CD14-positive monocyte (primary cell): ENCODE measurements at places on chromosomes 12 and 14.

DNA sequence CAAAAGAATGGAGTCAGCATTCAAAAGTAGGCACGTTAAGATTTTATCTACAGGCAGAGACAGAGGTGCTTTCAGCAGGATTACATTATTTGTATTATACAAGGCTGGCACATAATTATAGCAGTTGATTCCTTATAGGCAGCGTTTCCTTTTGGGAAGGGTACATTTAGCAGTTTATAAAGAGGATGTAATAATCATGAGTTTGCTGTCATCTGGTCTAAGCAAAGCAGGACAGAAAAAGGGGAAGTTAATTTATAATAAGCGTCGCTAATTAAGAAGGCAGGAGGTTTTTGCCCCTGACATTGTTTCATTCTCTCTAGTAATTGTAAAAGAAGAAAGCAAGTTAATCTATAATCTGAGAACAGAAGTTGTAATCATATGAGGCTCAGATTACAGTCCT is 259.9 kb upstream of the MDGA2 start:
- no peak for DNase-seq

DNA sequence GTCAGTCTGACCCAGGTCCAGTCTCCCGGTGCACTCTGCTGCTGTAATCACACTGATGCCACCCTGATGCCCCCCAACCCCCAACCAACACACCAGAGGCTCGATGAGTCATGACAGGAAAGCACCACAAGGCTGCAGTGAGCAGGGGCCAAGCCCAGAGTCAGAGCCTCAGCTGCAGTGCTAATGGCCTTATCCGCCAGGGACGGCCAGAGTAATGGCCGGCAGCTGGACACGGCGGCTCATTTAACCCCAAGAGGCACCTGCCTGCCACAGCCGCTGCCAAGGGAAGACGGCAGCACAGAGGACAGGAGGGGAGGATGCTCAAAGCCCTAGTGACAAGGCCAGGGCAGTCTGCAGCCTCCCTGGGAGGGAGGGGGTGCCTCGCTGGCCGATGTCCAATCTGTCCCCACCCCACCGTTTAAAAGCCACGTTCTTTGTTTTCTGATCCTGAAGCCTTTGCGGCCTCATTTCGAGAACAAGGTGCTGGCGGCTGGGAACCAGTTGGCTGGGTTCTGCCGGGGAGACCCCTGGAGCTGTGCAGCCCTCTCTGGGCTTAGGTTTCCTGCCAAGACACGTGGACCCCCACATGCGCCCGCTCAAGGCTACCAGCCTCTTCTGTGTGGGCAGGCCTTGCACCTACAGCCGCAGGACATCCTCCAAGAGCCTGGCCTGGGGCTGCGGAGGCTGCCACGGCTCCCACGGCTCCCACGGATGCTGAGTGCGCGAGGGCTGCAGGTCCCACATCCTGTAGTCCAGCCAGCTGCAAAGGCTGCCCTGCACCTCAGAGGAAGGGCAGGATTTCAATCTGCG is 13.1 kb downstream of the CCDC85C start:
- no peak for DNase-seq

- no peak for DNase-seq
These were observed 4.3 kb upstream of the OTX2 start for GRCh38 chr14:56814519-56814959.

GRCh38 chr12:28961948-28962384 is 187.1 kb upstream of the FAR2 start:
- no peak for DNase-seq

DNA sequence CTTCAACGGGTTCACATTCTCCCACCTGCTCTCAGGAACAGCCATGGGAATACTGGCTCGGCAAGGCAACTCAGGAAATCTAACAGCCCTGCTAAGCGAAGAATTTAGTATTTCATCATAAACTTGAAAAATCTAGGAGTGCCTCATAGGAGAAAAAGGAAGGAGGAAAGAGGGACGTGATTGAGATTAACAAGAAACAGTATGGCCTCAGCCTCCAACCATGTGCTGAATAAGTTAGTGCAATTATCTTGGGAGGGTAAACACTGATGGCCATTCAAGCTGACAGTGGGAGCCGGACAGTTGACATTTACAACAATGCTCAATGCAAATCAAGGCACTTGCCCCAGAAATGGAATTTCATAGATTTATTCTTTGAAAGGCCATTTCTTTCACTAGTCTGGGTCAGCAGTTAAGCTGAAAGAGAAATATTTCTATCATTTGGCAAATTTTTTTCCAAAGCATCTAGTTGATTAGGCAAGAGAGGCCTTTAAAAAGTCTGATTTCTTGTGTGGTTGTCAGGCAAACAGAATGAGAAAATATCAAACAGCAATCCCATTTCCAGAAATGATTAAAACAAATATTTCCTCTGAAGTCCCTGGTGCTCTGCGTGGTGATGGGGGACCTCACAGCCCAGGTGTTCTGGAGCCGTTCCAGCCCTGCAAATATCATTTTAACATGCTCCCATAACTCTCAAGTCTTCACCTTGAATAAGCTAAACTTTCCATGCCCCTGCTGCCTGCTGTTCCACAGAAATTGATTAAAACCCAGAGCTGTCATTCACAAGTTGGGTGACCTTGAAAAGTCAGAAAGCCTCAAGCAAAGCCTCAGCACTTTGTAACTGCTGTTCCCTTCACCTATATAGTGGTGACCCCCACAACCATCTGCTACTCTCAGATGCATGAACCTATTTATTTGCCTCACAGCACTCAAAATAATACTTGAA is 121.6 kb downstream of the PHLDA1 start:
- DNase-seq = no peak
